Bronchial epithelial cell (primary cell): ENCODE measurements at places on chromosomes 3 and 15. TPM values are rescaled to one million over a fixed set of nuclear protein-coding genes. Genes with fewer than 3 reads are reported as not detected.

The CGNL1 gene
- total RNA-seq: 0.53 and 1.5 TPM in 2 replicates

- DNase-seq: no peak
Observed at GRCh38 chr15:60355148-60355857, 42.5 kb downstream of the ANXA2 start.

The FBXO40 gene
- not detected in 2 replicates for total RNA-seq

DNA sequence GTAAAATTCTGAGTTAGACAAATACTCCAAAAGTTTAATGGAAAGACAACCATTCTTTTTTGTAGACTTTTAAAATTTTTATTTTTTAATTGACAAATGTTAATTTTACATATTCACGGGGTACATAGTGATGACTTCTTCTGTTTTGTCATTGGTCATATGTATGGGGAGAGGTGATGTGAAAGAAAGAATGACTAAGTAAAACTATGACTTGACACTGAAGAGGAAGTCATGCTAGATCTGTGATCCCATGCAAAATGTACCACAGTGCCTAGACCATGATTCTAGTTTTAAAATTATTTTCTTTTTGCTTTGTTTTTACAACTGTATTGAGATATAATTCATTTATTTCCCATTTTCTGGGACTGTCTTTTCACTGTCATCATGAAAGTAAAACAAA, 281.6 kb downstream of the MBNL1 start:
- DNase-seq: no peak

The ZXDC gene
- 21.9 and 23.3 TPM in 2 replicates for total RNA-seq

- peak; percentile 41 for DNase-seq
Observed at GRCh38 chr3:146187334-146187950, 26.5 kb upstream of the PLOD2 start.

DNA sequence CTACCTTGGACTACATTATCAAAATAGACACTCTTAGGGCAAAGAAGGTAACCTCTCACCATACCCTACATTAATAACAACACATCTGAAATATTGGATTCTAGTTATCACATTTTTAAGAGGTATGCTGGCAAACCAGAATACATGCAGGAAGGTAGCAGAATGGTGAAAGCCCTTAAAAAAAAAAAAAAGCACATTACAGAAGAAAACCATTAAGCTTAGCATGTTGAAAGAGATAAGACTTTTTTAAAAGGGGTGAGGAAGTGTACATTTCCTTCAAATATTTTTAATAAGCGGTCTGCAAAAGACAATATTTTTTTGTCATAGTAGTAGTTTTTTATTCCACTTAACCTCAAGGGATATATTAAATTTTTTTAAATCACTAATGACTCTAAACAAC, 46.5 kb upstream of the WDR5B start:
- no peak for DNase-seq
